ENCODE measurements at places on chromosomes 12 and 14.

GRCh38 chr12:42097971-42098370 lies 46.7 kb downstream of the GXYLT1 start:
- DNase-seq, result peak; percentile 65

GRCh38 chr12:110600254-110600653 lies 13.7 kb upstream of the TCTN1 start:
- peak; percentile 63 for DNase-seq

DNA sequence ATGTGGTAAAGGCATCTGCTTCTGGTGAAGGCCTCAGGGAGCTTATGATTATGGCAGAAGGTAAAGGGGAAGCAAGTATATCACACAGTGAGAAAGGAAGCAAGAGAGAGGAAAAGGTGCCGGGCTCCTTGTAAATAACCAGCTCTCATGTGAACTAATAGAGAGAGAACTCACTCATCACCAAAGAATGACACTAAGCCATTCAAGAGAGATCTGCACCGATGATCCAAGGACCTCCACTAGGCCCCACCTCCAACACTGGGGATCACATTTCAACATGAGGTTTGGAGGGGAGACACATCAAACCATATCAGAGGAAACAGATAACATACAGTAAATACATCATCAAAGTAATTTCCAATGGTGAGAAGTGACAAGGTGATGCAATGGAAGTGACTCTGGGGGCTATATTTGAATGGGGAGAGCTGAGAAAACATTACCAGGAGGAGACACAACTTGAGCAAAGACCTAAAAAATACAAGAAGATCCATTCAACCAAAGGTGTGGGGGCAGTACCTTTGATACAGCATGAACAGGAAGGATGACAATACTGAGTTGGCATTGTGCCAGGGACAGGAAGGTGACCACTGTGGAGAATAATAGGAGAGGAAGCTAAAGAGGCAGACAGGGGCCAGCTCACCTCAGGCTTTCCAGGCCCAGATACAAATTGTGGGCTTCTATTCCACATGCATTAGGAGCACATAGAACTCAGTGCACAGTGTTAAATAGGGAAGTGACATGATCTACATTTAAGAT lies 134.4 kb upstream of the GRIP1 start:
- DNase-seq, result no peak

DNA sequence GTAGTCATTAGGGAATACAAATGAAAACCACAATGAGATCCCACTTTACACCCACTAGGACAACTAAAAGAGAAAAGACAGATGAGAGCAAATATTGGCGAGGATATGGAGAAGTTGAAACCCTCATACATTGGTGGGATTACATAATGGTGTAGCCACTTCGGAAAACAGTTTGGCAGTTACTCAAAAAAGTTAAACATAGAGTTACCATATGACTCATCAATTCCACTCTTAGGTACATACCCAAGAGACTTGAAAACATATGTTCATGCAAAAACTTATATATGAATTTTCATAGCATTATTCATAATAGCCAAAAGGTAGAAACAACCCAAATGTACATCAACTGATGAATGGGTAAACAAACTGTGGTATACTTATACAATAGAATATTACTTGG lies 27.1 kb downstream of the ALDH1L2 start:
- peak; percentile 73 for DNase-seq

- no peak for DNase-seq
These were observed 47.9 kb downstream of the GPR135 start for GRCh38 chr14:59417311-59417710.

DNA sequence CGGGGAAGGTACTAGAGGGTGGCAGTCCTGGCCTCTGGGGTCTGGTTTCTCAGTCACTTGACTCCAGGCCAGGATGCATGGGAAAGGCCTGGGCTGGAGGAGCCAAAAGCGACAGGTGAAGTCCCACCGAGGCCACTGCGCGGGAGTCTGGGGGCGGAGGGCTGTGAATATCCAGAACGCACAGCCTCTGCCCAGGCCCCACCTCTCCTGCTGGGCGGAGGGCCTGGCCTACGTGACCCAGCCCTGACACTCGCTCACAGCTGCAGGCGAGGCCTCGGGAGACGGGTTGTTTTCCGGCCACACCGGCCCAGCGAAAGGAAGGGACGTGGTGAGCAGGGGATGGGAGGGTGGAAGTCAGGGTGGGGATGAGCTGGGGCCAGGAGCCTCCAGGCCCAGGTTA lies 91.2 kb downstream of the RFLNA start:
- no peak for DNase-seq

GRCh38 chr12:131724534-131724933 lies 13.6 kb downstream of the SFSWAP start:
- DNase-seq, result no peak

- DNase-seq, result no peak
These were observed 61.2 kb upstream of the GSC start for GRCh38 chr14:94831085-94831484.

DNA sequence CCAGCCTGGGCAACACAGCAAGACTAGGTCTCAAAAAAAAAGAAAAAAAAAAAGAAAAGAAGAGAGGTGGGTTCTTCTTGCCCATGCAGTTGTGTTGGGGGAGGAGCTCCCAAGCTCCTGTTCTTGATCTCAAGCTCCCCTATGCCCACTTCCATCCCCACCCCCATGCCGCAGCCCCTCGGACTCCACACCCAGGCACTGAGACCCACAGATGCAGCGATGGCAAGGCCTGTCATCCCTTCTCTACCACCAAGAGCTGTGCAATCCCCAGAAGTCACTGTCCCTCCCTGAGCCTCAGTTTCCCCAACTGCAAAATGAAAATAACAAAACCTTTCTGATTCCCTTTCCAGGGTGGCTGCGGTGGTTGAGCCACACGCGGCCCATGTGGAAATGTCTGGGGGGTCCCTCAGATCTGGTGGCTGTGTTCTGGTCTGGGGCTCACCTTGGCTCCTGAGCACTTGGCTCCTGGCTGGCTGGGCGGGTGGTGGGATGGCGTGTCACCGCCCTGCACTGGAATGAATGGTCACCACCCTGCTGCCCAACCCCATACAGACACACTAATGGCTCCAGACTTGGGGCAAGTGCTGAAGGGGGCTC lies 22.6 kb upstream of the KIF26A start:
- no peak for DNase-seq

DNA sequence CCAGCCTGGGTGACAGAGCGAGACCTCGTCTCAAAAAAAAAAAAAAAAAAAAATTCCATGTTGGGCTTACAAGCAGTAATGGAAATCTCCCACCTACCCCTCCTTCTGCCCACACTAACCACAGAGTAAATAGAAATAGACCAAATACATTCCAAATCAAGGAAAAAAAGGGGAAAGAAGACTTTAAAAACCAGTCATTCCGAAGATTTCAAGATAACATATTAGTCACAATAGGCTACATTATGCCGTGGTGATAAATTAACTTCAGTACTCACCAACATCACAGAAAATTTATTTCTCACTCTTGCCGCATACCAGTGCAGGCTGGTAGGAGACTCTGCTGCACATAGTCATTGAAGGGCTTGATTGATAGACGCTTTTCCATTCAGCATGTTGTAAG lies 15.5 kb upstream of the ETV6 start:
- DNase-seq, result no peak

GRCh38 chr12:116065606-116066005 lies 211.9 kb downstream of the MED13L start:
- DNase-seq, result no peak

Measured in activated CD4-positive, alpha-beta T cell treated with anti-CD3 and anti-CD28 coated beads, Interleukin-2, amount 50 U/mL, for 16 hours (primary cell).